Renal cortex interstitium (tissue), 15 donors: ENCODE measurements at places on chromosomes 3 and 15.

- DNase-seq = no peak
Measured at GRCh38 chr3:77541203-77541922, 501.5 kb downstream of the ROBO2 start.

- peak; percentile 38 for DNase-seq
Measured at GRCh38 chr15:52039925-52040781, 21.1 kb downstream of the MAPK6 start.

DNA sequence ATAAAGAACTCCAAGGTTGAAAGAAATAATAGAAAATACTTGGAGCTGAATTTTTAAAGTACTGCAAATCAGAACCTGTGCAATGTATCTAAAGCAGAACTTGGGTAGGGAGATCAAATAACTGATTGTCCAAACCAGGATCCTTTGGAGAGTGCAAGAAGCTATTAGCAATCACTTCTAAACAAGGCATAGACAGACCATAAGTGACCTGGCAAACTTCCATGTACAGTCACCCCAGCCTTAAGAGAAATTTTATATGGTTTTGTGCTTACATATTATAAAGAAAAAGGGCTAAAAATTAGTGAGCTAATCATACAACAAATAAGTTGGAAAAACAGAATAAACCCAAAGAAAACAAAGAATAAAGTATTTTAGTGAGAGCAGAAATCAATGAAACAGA is 35.2 kb downstream of the ETV5 start:
- DNase-seq = no peak

DNA sequence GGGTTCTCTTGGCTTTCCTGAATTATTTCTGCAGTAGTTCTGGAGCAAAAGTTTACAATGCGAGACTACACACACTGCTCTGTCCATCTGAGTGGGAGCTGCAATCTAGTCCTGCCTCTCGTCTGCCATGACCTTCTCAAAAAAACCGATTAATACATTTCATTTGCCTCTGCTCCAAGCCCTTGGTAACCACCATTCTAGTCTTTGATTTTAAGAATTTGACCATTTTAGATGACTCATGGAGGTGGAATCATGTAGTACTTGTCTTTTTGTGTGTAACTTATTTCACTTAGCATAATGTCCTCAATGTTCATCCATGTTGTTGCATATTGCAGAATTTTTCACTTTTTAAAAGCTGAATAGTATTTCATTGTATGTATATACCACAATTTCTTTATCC is 356.9 kb downstream of the SV2B start:
- no peak for DNase-seq

DNA sequence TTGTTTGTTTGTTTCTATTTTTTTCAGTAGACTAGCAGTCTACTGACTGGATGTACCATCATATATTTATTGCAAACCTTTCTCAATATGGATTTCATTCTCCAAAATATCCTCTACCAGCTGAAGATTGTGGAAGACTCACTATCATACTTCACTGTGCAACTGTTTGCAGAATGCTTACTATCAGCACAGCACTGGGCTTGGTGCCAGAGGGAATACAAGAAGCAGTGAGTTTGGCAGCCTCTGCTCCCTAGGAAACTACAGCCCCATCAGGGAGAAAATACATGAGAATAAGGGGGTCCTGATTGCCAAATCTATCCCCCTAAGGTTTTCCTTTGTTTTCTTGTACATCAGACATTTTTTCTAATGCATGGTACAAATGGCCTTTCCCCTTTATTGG is 27.5 kb downstream of the AQP9 start:
- DNase-seq = no peak

- no peak for DNase-seq
Measured at GRCh38 chr15:52019394-52020220, 588 bp downstream of the MAPK6 start.
